ENCODE measurements at places on chromosomes 4 and X.

GRCh38 chrX:101485212-101485949, at the start of gene ARMCX4:
TSS of gene ARMCX4 (plus strand) at chrX:101485456. CDS start at chrX:101488590, 3,134 bp downstream.
- DNase-seq = peak; percentile 4

DNA sequence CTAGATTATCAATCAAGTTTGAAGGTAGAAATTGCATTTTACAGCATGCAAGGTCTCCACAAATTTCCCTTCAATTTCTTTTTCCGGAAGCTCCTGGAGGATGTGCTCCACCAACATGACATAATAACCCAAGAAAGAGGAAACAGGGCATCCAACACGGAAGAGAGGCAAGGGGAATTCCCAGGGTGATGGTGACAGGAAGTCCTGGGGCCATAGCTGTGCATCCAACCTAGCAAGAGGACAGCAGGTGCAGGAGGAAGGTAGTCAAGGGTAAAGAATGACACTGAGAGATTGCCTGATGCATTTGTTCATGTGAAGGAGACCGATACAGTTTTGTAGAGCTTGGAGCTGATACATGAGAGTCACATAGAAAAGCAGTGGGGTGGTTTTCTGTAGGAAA, 115.7 kb upstream of the LSM6 start:
- no peak for DNase-seq

- no peak for DNase-seq
These were observed 25.8 kb downstream of the USP9X start for GRCh38 chrX:41110801-41111625.

DNA sequence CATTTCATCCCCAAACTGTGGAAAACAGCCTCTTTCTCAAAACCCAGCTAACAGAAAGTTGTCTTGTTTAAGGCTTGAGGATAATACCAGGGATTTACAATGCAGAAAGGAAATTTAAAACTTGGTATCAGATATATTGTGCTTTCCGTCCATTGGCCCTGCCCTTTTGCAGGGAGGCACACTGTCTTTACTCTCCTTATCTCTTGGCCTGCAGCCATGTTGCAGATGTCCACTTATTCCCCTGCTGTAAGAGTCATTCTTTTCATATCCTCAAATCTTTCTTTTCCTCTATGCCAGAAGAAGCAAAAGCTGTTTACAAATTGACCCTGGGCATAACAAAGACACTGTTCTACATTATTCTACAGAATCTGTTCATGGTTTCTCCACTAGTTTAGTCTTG, 75.6 kb upstream of the DYNLT3 start:
- no peak for DNase-seq

DNA sequence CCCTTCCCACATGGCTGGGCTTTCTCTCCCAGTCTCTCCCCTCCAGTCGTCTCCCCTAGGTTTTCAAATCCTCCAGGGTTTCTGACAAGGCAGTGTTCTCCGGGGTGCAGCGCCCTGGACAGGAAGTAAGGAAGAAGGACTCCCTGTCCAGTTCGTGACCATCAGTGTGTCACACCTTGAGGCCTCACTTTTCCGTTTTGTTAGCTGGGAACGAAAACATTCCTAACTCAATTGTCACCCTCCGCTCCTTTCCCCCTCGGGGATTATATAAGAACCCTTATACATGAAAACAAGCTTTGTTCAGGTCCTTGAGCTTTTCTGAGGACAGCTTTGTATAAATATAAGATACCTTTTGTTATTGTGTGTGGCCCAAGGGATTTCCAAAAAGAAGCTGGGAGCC, 92.1 kb downstream of the KDR start:
- DNase-seq = no peak

- peak; percentile 57 for DNase-seq
These were observed 21.8 kb upstream of the CSF2RA start for GRCh38 chrX:1246816-1247215.

GRCh38 chr4:168647646-168648375, 151.0 kb downstream of the PALLD start:
- DNase-seq = no peak

GRCh38 chr4:176814770-176815169, 22.0 kb upstream of the VEGFC start:
- DNase-seq = no peak

GRCh38 chrX:84893897-84894296, 109.8 kb upstream of the APOOL start:
- no peak for DNase-seq

DNA sequence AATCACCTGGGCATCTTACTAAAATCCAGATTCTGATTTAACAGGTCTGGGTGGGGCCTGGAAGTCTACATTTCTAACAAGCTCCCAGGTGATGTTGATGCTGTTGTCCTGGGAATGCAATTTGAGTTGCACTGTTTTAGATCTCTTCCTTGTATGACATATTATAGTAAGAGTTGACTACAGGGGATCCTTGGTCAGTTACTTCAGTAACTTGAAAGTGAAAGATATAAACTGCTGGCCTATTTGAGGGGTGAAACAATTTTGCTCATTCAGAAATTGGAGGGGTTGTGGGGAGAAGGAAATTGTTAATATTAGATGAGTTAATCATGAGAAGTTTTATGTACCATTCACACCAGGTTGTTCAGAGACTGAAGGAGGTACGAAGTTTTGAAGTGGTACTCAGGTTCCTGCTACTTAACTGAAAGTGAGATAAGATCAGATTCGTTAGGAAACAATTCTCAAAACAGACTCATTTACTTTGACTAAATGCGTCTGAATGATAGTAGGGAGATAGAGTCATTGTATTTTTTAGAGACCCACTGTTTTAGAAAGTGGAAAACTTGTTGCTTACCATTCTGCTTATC, 12.5 kb downstream of the SH2D1A start:
- no peak for DNase-seq

DNA sequence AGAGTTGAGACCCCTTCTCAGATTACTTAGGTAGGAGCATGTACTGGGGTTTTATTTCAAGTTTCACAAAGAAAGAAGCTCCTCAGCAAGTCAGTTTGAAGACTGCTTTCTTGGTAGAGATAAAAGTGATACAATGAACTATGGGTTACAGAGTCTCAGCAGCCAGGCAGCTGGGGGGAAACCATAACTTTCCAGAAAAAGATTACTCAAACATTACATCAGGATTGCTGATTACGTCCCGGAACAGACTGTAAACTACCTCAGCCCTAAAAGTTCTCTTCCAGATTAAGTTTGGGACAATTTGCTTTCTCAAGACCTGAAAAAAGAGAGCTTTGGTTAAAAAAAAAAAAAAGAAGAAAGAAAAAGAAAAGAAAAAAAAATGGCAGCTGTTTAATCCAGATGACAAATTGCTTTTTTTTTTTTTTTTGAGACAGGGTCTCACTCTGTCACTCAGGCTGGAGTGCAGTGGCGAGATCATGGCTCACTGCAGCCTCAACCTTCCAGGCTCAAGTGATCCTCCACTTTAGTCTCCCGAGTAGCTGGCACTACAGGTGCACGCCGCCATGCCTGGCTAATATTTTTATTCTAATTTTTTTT, 16.6 kb downstream of the SAT1 start:
- no peak for DNase-seq

DNA sequence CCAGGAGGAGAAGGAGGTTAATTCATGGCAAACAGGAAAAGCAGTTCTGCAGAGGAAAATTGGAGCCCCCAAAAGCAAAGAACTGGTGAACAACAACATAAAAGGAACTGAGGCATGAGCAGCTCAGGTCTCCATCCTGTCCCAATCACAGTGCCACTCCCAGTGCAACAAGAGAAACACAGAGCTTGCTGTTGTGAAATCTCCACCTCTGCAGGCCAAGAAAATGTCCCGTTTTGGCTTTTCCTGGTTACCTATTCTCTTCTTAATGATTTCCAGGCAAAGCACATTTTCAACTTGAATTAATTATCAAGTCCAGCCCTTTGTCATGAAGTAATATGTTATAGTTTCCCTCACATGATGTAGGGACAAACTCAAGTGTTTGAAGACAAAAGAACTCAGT, 778 bp downstream of the C1QTNF7 start:
- no peak for DNase-seq

- DNase-seq = no peak
These were observed 90.6 kb downstream of the MID1IP1 start for GRCh38 chrX:38891641-38892413.

DNA sequence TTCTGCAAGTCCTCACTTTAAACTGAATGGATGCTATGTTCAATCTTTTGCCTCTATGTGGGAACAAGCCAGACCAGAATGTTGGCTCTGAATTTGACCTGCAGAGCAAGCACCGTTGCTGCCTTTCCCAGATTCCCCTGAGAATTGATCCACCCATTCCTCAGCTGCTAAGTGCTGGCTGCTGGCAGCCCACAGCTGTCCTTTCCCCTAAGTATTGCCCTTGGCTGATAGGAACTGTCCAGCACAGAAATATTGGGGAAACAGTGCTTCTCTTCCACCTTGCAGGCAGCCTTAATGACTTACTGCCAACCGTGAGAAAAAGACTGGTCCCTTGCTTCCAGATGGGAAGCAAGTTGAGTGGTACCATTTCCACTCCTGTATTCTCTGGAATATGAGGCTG, 475.9 kb downstream of the PDHA2 start:
- DNase-seq = no peak

- no peak for DNase-seq
These were observed 220.7 kb downstream of the CLCN4 start for GRCh38 chrX:10377427-10377826.

DNA sequence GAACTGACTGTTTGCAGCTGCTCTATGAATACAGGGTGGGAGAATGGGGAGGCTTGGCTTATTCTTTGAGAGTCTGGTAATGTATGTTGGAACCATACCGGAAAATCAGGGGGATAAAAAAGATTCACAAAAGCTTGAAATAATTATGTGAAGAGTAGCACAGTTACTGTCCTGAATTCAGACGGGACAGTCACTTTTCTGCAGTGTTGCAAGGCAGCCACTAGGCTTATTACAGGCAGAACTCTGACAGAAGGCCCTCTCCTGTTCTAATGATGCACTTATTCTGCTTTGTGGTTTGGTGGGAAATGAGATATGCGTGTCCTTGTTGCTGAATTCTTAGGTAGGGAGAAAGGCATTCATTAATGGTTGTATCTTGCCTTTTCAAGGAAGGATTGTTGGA, 37.2 kb downstream of the GUCY1B1 start:
- no peak for DNase-seq

GRCh38 chr4:37516057-37516775, 170.0 kb downstream of the RELL1 start:
- no peak for DNase-seq

DNA sequence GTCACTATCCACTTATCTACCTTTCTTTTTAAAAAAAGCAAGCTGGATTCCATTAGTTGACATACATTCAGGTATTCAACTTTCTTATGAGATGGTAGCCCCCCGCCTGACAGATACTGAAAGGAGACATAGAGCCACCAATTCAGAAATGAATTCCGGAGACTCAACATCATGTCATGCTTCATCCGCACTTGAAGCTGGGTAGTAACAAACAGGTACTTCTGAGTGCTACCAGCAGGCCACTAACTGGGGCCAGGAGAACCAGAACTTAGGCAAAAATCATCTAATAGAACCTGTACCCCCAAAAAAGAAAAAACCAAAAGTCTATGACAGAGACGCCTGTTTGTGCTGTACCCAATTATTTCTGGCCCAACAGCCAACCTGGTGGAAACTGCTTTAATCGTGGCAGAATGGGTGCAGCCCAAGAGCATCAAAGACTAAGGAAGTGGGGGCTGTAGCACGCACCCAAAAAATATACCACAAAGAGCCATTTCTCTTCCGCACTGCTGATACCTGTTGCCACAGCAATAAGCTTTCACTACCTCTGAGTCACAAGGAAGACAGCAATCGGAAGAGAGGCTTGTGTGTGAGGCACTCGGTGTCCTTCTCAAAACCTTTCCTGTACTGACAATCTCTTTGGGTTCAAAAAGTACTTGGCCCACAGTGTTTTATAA, 84.8 kb downstream of the AFAP1 start:
- DNase-seq = no peak

DNA sequence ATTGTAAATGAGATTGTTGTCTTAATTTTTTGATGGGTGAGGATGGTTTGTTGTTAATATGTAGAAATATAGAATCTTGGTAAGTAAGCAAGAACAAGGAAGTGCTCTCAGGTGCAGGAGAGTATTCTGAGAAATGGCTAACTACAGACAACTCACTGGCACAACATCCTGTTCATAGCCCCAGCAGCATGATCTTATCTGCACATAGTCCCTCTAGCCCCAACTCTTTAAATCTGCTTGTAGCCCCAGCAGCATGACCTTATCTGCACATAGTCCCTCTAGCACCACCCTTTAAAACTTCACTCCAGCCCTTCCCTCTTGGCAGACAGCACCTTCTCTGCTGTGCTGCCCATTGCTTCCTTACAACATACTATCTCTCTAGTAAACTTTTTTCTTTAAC, 1957.1 kb upstream of the ADGRL3 start:
- DNase-seq = no peak

GRCh38 chr4:152104901-152105357, 344.1 kb upstream of the GATB start:
- no peak for DNase-seq

- DNase-seq = no peak
These were observed 33.3 kb upstream of the FGFR3 start for GRCh38 chr4:1759818-1760223.

GRCh38 chr4:128649161-128649560, 160.3 kb upstream of the JADE1 start:
- no peak for DNase-seq

DNA sequence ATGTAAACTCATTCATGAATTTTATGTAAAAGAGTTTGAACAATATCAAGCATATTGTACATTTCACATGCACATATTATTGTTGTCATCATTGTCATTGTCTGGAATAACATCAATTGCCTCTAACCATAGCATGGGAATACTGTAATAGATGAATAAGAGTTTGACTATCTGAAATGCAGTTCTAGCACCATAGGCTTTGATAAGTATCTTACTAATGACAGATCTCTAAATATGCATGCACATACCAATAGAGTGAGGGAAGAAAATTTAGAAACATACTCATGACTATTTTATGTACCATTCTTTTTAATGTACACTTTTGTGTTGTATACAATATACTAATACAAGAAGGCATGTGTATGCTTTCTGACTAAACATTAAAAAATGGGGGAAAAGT, 161.6 kb upstream of the SPRY1 start:
- DNase-seq = no peak

- no peak for DNase-seq
These were observed 95.6 kb downstream of the PHKA2 start for GRCh38 chrX:18888281-18888680.
